ENCODE measurements at places on chromosomes 13 and 19.

DNA sequence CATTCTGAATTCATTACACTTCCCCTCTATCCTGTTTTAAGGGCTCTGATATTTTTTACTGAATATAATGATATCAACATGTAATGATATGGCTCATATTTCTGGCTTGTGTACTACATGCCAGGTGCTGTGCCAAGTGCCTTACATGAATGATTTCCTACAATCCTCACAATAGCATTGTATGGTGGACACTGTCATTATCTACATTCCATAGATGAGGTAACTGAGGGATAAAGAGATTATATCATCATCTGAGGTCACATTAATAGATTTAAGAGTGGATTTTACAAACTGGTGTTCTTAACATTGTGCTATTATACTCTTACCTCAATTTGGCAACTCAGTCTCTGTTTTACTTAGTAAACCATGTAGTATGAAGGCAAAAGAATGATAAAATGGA lies 502.0 kb downstream of the LIG4 start:
- DNase-seq: no peak

- no peak for DNase-seq
Measured at GRCh38 chr19:15829306-15829698, 13.8 kb upstream of the OR10H1 start.

DNA sequence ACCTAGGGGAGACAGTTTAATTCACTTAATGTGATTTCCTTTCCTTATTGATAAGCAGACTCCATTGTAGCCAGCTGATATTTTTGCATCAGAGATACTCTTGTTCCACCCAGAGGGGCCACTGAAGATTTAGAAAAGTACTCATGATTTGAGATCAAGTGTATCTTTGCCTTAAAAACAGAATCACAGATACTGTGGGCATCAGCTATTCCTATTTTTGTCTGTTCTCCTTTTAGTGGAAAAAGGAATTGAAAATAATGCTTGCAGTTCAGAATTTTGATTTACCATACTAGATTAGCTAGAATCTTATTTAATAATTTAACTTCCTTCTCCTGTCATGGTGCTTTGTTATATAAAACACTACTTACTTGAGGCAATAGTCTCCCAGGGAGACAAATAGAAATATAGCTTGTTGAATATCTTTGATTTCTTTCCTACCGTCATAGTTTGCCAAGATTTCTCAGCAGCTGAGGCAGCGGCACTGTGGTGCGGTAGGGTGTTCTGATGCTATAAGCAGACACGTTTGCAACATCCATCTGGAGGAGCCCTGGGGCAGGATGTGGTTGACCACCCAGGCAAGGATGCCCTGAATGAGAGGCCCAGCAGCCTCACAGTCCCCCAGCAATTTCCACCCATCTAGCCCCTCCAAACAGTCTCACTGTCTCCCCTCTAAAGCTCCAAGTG lies 47.0 kb upstream of the RAP2A start:
- no peak for DNase-seq

DNA sequence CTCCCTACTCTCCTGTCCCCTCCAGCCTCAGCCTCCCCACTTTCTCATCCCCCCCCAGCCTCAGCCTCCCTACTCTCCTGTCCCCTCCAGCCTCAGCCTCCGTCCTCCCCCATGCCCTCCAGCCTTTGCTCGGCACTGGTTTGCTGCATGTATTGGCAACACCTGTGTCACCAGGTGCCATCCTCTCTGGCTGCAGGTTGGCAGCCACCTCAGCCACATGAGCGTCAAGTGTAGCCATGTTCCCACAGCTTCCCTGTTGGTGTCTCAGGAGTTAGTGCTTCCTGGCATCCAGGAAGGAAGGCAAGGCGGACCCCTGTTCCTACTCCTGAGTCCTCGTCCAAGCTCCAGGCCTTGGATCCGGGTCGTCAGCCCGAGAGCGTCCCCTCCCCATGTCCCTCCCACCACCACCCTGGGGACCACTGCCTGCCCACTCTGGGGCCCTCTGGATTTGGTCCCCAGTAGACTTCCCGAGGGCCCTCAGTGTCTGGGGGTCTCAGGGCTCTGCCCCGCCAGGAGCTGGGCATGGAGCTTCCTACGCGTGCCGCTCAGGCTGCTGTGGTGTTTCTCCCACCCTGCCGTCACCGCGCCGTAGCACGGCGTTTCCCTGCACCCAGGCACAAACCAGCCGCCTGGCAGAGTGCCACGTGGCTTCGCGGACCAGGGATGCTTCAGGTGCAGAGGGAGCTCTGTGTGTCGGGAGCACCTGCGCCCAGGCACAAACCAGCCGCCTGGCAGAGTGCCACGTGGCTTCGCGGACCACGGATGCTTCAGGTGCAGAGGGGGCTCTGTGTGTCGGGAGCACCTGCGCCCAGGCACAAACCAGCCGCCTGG lies 128.3 kb upstream of the MCF2L start:
- no peak for DNase-seq

GRCh38 chr13:106367361-106367971 lies 168.0 kb downstream of the EFNB2 start:
- no peak for DNase-seq

GRCh38 chr13:96650301-96650886 lies 343.9 kb downstream of the OXGR1 start:
- no peak for DNase-seq

GRCh38 chr19:19053508-19054314 lies 10.1 kb upstream of the SLC25A42 start:
- DNase-seq: peak; percentile 56

DNA sequence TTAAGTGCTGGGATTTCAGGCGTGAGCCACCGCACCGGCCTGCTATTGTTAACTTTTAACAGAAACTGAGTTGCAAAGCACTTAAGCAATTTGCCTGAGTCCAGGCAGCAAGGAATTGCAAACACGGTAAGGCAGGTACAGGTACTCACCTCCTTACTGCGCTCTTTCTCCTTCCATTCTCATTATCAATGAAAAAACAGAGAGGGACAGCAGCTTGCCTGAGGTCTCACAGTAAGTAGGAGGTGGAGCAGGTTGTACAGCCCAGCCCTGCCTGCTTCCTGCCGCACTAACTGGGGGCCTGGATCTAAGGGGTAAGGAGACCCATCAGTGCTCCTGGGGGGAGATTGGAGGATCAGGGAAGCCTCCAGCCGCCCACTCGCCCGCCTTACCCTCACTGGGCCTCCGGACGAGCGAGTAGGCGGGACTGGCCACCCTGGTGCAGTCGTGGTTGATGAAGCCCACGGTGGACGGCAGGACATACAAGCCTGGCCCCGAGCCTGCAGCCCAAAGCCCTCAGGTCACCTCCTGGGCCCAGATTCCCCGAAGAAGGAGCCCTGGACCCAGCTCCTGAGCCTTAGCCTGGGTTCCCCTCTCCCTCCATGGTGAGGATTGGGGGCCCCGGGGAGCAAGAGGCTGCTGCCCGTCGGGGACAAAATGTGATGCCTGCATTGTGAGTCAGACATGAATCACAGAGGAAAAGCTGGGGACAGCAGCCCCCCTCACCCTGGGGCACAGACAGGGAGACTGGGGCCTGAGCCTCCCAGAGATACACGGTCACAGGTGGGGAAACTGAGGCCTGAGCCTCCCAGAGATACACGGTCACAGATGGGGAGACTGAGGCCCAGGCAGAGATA lies 11.4 kb upstream of the SHC2 start:
- DNase-seq: no peak

DNA sequence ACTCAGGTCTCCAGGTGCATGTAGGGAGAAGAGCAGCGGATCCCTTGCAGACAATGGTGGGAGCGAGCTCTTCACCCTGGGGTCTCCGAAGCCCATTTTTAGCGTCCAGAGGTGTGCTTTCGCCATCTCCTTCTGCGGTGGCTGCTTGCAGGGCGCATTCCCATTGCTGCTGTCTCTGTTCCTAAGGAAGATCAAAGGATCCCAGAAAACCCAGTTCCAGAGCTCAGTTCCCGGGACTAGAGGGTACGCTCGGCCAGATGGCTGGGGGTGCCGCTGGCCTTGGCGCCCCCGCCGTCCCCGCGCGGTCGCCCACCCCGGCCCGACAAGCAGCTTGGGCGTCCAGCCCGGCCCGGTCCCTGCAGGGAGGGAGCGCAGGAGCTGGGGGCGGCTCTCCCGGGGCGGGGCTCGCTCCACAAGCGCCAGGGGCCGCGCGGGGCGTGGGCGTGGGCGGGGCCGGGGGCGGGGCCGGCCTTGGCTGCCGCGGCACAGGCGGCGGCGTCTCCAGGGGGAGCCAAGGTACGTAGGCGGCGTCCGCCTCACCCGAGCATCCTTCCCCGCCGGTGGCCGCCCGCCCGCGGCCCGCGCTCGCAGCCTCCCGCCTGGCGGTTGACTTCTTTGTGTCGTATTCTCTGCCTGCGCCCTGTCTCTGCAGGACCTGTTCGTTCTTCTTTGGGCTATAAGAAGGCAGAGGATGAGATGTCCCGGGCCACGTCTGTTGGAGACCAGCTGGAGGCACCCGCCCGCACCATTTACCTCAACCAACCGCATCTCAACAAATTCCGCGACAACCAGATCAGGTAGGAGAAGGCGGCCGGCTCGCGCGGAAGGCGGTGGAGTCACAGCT lies 96.8 kb downstream of the ATP8A2 start:
- DNase-seq: no peak

- no peak for DNase-seq
Measured at GRCh38 chr13:71054358-71054757, 812.6 kb downstream of the DACH1 start.

DNA sequence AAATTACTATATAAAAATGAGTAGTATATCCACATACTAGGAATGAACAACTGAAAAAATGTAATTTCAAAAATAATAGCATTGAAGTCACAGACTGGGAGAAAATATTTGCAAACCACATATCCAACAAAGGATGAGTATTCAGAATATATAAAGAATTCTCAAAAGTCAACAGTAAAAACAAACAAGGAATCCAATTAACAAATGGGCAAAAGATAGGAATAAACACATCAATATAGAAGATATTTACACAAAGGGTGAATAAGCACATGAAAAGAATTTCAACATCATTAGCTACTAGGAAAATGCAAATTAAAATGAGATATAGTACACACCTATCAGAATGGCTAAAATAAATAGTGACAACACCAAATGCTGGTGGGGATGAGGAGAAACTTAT lies 37.0 kb downstream of the MYCBP2 start:
- no peak for DNase-seq

GRCh38 chr19:12763100-12763499 lies 11.5 kb downstream of the BEST2 start:
- no peak for DNase-seq

DNA sequence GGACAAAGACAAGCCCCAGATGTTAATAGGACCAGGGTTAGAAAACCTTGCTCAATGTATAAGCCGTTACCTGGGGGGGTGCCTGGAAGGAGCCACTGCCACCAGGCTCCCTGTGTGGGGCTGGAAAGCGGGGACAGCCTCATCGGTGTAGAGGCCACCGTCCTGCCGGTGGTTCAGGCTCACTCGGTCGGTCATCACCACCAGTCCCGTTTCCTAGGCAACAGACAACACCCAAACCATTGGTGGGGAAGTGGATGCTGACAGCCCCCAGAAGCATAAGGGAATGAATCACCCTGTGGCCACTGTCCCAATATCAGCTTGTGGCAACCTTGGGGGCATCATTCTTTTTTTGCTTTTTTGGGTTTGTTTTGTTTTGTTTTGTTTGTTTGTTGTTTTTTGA lies 55.8 kb downstream of the CPAMD8 start:
- DNase-seq: no peak

DNA sequence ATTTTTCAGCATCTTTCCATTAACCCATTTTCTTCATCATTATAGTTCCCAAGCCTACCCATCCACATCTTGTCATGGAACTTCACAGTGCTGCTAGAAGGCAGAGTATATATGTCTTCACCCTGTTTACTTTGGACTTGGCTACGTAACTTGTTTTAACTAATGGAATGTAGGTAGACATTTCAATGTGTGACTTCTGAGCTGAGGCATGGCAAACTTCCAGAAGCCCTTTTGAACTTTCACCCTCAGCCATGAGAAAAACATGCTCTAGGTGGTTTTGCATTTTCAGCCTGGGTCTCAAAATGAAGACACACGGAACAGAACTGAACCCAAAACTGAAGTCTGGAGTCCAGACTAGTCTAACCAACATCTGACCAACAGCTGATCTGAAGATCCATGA lies 3.2 kb downstream of the TEX30 start:
- DNase-seq: no peak

GRCh38 chr19:3740431-3740830 lies 21.1 kb downstream of the APBA3 start:
- DNase-seq: no peak

GRCh38 chr13:49630580-49630979 lies 2.3 kb downstream of the ARL11 start:
- no peak for DNase-seq

- no peak for DNase-seq
Measured at GRCh38 chr13:27663947-27664346, 42.3 kb downstream of the POLR1D start.

GRCh38 chr19:4678881-4679790 lies 9.0 kb upstream of the MYDGF start:
- DNase-seq: no peak

DNA sequence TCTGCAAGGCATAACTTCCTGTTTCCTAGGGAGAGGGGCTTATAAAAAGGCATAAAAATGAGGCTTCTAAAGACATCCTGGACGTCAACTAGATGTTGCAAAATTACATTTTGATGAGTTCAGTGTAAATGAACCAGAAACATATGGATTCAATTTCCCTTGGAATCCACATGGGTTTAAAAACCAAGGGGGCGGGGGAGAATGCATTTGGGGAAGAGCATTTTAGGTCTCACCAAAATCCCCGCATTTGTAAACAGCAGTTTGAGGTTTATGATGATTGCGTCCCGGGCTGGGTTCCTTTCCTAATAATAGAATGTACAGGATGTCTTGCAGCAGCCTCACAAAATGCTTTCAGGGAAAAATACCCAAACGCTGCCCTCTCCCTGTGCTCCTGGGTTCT lies 407.8 kb downstream of the ZNF536 start:
- no peak for DNase-seq

- no peak for DNase-seq
Measured at GRCh38 chr13:51385114-51385513, 45.6 kb downstream of the SERPINE3 start.

DNA sequence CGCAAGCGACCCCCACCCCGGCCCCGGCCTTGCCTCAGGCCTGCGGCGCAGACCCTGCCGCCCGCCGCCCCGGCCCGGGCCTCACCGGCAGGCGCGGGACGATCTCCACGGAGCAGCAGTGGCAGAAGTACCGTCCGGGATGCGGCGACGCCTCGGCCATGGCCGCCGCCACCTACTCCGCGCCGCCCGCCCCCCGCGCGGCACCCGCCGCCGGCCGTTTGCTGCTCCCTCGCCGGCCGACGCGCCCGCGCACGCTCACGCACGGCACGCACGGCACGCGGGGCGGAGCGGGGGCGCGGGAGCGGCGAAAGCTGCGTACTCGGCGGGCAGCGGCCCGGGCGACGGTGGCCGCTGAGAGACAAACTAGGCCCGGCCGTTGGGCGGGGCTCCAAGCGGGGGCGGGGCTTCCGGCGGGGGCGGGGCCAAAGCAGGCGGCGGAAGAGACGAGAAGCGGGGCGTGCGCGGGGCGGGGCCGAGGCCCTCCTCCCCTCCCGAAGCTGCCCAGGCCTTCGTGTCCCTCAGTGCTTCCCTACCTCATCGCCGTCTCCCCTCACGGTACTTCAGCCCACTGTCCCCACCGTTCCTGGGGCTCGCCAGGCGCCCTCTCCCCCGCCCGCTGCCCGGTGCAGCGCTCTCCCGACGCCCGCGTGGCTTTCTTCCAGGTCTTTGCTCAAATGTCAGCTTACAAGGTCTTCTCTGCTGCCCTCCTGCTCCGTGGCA lies at the start of gene RNF126:
RNF126 (minus strand) TSS at position 253 of the 720 bp plus-strand sequence; CDS start at position 160, 93 bp downstream.
- DNase-seq: peak; percentile 94
